Stimulated activated CD4-positive, alpha-beta T cell treated with anti-CD3 and anti-CD28 coated beads, Interleukin-4, amount 100 ng/mL, for 4 hours (primary cell): ENCODE measurements at places on chromosomes 7 and 10.

DNA sequence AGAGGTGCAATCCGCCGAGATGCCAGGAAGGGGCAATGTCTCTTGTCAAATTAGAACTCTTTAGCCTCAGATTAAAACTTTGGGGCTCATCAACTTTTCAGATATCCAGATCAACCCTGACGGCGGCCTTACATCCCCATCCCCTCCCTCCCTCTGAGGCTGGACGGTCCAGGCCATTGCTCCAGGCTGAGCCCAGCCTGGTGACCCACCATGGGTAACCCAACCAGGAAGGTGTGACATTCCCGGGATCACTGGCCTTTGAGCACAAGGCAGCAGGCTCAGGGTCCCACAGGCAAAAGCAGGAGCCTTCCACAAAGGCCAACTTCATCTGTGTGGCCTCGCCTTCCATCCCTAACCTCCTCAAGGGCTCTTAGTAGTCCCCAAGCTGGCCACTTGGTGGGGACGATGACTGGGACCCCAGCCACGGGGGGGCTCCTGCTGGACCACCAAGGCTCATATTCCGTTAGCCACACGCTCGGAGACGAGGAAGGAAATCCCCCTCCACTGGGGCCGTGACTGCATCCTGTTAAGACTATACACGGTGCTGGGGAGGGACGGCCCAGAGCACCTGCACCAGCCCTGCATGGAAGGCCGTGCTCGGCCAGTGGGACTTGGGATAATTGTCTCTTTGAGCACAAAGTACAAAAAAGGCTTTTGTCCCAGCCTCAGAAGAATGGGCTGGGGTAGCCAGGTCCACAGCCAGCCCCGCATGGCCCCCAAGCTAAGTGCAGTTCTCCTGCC lies 62.8 kb downstream of the ZRANB1 start:
- no peak for DNase-seq

DNA sequence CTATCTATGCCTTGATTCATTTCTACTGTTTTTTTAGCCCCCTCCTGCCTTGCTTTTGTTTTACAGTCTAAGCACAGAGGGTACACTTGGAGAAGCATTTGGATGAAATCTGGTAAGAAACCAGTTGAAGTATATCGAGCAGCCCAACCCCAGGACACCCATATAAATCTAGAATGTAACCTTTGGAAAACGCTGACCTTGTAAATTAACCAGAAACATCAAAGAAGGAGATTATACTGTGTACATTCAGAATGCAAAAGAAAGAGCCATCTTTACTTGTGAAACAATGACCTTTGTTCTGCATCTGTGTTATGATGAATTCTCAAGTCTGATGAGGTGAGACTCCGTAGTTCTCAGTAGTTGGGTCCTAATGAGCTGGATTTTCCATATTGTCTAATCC lies 49.3 kb upstream of the RAB18 start:
- no peak for DNase-seq

- DNase-seq = no peak
These were observed 38.5 kb upstream of the MTPN start for GRCh38 chr7:136015638-136016037.

GRCh38 chr7:55409482-55410225 lies 44.5 kb downstream of the LANCL2 start:
- DNase-seq = no peak

DNA sequence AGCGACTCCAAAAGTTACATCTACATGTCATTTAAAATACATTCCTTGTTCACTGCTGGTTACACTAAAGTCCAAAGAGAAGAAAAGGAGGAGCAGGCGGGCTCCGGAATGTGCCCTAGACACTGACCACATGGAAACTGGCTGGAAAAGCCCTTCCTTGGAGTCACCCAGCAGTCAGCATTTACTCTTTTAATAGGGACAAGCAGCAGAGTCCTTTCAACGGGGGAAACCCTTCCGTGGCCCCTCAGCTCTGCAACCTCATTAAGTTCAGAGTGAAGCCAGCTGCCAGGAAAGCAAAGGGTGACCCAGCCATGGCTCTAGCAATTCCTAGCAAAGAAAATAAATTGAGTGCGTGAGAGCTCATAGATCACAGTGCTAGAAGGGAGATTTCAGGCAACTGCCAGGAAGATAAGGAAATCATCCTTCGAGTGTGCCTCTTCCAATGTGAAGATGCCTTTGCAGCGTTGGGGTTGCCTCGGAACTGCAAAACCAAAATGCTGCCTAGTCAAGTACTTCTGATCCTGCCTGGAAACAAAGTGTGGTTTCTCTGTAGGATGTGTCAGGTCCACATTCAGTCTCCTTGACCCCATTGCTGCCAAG lies 101.6 kb downstream of the SORBS1 start:
- no peak for DNase-seq

DNA sequence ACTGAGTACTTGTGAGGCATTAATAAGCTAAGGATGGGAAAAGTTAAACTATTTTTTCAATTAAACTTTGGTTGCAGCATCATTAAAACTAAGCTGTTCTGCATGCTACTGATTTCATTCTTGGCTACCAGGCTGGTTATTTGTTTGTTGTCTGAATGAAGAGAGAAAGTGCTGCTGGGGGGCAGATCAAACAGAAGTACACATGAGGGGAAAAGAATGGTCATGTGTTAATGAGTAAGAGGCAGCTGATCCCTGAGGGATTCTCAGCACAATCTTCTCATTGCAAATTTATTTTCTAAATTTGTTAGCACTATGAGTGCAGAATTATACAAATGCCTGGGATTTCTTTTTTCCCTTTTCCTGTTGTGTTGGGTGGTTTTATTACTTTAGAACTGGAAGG lies 213.2 kb upstream of the HPS1 start:
- no peak for DNase-seq

DNA sequence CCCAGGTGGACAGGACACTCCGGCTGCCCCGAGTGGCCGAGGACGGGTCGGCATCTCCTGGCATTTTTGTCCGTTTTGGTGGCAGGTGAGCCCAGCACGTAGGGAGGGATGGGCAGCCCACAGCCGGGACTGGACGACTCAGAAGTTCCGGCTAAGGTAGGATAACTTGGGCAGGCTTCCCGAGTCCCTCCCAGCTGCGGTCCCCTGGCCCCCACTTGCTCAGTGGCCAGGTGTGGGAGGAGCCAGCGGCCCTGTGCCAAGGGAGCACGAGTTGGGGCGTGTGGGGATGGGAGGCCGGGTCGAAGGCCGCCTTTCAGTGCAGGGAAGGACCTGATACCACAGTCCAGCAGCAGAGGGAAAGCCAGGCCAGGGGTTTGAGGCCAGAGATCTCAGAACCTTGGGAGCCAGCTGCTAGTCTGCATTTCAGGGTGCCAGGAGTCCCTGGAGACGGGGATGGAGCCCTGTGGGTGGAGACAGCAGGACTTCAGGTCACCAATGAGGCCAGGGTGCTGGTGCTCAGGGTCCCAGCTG lies 58.5 kb downstream of the PWWP2B start:
- no peak for DNase-seq

- DNase-seq = no peak
These were observed 80.0 kb downstream of the ZNF716 start for GRCh38 chr7:57529931-57530330.

- DNase-seq = no peak
These were observed 2.3 kb upstream of the SMIM30 start for GRCh38 chr7:113120647-113121046.

GRCh38 chr7:151805191-151805590 lies 71.7 kb downstream of the PRKAG2 start:
- no peak for DNase-seq

- DNase-seq = no peak
These were observed 20.4 kb downstream of the ZNF775 start for GRCh38 chr7:150399421-150400007.

DNA sequence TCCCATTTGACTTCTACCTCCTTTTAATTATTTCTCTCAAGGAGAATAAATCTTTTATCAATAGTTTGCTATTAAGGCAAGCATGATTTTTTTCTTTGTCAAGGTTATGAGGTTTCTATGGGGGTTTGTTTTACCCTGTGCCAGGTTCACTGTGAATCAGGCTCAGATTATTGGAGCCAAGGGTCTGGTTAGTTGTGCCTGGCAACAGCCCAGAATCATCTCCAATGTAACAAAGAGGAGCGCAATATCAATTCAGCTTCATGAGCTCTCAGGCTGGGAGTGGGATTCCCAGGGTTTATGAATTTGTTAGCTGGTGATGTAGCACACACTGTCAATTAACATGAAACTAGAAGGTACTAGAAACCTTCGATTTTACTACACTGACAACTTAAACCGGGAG lies 73.2 kb downstream of the AASS start:
- DNase-seq = no peak

- no peak for DNase-seq
These were observed 5.9 kb upstream of the ADAP1 start for GRCh38 chr7:960269-960871.

DNA sequence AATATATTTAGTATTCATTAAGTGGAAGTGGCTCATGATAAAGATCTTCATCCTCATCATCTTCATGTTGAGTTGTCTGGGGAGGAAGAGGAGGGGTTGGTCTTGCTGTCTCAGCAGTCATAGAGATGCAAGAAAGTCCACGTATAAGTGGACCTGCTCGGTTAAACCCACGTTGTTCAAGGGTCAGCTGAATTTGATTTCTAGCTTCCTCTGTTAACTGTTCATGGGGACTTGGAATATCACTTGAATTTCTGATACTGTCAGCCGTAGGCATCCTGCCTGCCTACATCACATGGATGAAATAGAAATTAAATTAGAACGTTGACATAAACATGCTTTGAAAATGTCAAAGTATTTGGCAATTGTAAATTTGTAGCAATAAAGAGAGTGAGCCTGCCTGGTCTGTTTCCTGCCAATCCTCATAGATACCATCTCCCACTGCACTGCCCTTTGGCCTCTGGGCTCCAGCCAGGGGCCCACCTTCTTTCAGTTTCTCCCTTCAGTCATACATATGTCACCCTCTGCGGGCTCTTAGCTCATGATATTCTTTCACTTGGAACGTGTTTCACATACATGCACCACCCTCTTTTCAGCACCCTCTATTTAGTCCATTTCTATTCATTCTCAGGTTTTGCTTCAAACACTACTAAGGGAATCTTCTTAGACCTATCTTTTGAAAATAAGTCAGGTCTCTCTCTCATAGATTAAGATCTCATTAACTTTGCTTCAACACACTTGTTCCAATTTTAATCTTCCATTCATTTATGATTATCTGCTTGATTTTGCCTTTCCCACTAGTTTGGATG lies 376.3 kb downstream of the IPMK start:
- no peak for DNase-seq

DNA sequence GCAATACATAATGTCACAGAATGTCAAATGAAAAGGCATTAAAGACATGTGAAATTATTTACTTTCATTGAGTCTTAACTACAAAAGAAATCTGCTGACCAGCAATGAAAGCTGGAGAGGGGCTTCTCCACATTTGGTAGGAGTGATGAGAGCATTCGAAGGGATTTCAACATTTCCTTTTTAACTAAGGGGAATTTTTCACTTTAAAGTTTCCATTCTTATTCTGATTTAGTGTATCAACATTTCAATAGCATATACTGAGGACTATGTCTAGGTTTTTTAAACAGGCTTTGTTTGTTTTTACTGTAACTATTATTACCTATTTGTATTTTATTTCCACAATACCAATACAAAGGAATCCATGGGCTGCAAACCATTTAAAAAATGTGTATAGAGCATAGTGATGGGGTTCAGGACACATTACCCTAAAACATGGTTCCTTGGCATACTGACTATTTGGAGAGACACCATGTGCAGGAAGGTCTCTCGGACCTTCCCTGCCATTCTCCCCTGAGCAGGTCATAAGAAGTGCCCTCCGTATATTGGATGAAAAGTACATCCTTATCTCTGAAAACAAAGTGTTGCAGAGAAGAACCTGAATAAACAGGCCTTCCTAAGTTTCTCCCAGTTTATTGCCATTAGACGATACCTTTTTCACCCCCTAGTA lies 278.7 kb downstream of the DOCK4 start:
- no peak for DNase-seq

GRCh38 chr7:70005891-70006260 lies 407.6 kb downstream of the AUTS2 start:
- DNase-seq = no peak

- no peak for DNase-seq
These were observed 919 bp downstream of the MAFK start for GRCh38 chr7:1531263-1531978.

- no peak for DNase-seq
These were observed 139.9 kb downstream of the SH3PXD2A start for GRCh38 chr10:103715430-103715829.

GRCh38 chr7:78585980-78586379 lies 787.4 kb downstream of the PHTF2 start:
- no peak for DNase-seq

DNA sequence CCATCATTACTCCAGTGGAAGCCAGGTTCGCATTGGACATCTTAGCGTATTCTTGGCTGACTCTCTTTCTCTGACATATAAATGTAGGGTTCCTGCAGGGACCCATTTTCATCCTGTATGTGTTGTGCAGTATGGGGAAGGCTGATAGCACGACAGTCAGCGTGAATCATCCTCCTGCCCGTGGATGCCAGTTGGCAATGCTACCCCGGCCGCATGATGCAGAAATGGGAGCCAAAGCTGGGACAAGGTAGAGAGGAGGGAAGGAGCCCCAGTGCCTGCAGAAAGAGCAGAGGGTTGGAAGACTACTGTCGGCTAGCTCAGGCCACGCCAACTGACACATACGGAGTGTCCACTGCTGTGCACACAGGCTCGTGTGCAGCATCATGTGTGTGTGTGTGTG lies 251.6 kb downstream of the SKAP2 start:
- no peak for DNase-seq

GRCh38 chr7:137421366-137421765 lies 77.8 kb upstream of the PTN start:
- no peak for DNase-seq

DNA sequence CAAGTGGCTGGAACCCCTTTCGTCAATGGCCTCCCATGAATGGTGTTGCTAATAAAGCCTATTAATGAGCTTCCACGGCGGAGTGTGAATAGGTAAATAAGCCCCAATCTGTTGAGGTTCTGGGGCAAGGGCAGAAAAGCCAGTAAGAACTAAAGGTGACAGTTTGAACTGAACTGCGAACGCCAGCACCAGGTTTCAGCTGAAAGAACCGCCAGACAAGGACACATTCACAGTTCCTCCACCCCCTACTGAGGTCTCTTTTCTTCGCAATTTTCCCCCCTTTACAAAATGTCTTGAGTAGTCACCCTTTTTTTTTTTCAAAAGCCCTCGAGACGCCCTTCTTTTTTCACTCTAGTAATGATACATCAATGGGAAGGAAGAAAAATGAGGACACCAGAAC lies 2.4 kb upstream of the FGFR2 start:
- DNase-seq = no peak

DNA sequence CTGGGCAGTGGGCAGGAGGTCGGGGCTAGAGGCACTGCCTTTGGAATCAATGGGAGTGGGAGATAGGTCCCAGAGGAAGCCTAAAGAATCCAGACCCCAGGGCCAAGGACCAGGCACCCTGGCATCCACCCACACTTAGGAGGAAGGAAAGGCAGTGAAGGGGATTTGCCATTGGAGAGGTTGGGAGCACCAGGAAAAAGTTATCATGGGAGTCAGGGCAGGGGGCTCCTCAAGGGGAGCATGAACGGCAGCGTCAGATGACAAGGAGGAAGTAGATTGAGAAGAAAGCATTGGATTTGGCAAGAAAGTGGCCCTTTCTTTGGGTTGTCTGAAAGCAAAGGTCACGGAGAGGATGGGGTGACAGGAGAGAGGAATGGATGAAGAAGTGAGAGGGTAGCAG lies 142.8 kb downstream of the ADAM12 start:
- DNase-seq = no peak

- DNase-seq = no peak
These were observed 54.8 kb downstream of the CCDC71L start for GRCh38 chr7:106606120-106606519.

- DNase-seq = no peak
These were observed 37.2 kb downstream of the TCERG1L start for GRCh38 chr10:131274133-131274880.

- no peak for DNase-seq
These were observed 692.9 kb downstream of the LRMDA start for GRCh38 chr10:76124280-76124679.
